Naive thymus-derived CD8-positive, alpha-beta T cell (primary cell): ENCODE measurements at places on chromosomes 6 and 20.

GRCh38 chr6:39274903-39275302, 39.3 kb downstream of the KCNK17 start:
- H3K27me3 ChIP-seq, result peaks cover under 1% of the 10 kb centered on the region
- no peak overlapping the region for H3K27ac ChIP-seq
- no peaks in the 10 kb centered on the region for H3K36me3 ChIP-seq
- no peaks in the 10 kb centered on the region for H3K4me1 ChIP-seq
- H3K4me3 ChIP-seq, result no peak overlapping the region
- DNase-seq, result no peak

DNA sequence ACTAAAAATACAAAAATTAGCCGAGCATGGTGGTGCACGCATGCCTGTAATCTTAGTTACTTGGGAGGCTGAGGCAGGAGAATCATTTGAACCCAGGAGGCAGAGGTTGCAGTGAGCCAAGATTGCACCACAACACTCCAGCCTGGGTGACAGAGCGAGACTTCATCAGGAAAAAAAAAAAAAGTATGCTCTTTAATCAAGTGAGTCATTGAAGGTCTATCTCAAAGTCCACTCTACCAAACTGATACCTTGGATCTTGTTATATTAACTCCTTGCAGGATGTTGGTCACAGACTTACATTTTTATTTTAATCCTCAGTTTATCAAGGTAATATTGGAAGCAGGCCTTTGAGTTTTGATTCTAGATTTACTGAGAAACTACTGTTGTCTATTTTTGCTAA, 348.7 kb downstream of the COL12A1 start:
- H3K27ac ChIP-seq, result no peak overlapping the region
- no peaks in the 10 kb centered on the region for H3K36me3 ChIP-seq
- no peak overlapping the region for H3K4me3 ChIP-seq
- H3K27me3 ChIP-seq, result no peaks in the 10 kb centered on the region
- DNase-seq, result no peak

DNA sequence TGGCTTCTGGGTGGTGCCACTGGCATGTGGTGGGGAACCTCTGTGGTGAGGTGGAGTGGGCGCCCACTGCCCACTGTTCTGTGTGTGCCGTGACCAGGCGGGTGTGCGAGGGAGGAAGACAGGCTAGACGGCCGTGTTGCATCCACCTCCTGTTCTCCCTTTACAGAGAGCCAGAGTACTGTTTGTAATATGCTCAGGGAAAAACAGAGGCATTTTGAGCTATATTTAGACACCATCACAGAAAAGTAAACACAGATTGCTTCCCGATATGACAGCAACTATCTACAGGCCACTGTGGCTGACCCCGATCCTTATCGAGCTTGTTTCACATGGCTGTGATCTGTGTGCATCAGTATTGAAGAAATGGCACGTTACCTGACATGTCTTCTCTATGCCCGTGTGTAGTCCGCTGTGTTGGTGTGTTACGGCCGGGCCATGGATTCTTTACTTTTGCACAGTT, 45.6 kb downstream of the ARID1B start:
- H3K4me1 ChIP-seq, result peaks cover 53% of the 10 kb centered on the region
- H3K4me3 ChIP-seq, result no peak overlapping the region
- no peaks in the 10 kb centered on the region for H3K27me3 ChIP-seq
- peaks cover 14% of the 10 kb centered on the region for H3K36me3 ChIP-seq
- peak overlapping the region; percentile 73 for H3K27ac ChIP-seq

DNA sequence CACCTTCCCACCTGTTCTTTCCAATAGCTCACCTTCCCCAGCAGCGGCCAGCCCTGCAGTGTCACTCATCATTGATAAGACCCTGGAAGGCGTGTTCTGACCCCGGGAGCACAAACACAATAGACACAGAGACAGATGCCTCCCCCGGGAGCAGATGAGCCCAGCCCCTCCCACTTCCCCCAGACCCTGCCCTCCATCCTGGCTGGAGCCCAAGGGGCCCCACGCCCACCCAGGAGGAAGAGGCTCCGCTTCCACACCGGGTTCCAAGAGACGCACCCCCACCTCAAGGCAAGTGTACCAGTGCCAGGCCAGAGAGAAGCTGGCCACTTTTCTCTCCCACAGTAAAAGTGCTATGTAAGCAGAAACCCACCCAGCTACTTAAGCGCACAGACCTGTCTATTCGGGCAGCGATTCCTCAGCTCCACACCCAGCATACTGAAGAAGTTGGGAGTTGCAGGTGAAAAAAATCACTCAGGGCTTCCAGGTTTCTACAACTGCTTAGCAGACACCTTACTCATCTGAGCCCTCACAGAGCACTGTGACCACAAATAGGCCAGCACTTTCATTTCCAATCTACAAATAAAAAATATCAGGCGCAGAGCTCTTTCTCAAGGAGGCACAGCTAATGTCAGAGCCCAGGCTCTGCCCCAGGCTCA, 93.4 kb upstream of the NXT1 start:
- H3K4me3 ChIP-seq, result no peak overlapping the region
- no peaks in the 10 kb centered on the region for H3K36me3 ChIP-seq
- H3K4me1 ChIP-seq, result no peaks in the 10 kb centered on the region
- H3K27ac ChIP-seq, result no peak overlapping the region

DNA sequence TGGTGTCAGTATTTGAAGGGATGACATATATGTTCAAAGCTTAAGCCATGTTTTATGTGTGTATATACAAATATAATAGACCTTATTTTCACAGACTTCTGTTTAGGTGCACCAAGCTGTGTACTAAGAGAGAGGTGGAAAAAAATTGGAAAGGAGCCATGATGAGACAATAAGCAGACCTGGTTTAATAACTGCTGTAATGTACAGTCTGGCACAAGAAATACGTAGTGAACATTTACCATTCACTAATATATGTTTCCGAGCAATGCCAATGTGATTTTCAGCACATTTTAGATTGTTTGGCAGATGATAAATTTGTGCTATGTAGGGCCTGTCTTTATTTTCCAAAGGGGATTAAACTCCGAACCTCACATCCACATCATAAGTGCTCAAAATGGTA, 116.3 kb downstream of the KHDC1L start:
- H3K36me3 ChIP-seq, result peaks cover 36% of the 10 kb centered on the region
- no peak overlapping the region for H3K27ac ChIP-seq
- DNase-seq, result no peak

- DNase-seq, result no peak
- no peak overlapping the region for H3K4me3 ChIP-seq
- no peak overlapping the region for H3K27ac ChIP-seq
- no peaks in the 10 kb centered on the region for H3K27me3 ChIP-seq
Measured at GRCh38 chr20:35551503-35551902, 9.6 kb downstream of the ERGIC3 start.
